Activated naive CD4-positive, alpha-beta T cell treated with anti-CD3 and anti-CD28 coated beads for 36 hours (primary cell): ENCODE measurements at places on chromosomes 12 and 14. TPM values are rescaled to one million over a fixed set of nuclear protein-coding genes. Genes with fewer than 3 reads are reported as not detected.
A peak's percentile ranks its signal among the peaks of the same experiment; 100 is the strongest.

The DPF3 gene
- 0.47 TPM for total RNA-seq

The FERMT2 gene
- total RNA-seq = 3.0 TPM

The STAB2 gene
- not detected for total RNA-seq

The RNASE9 gene
- not detected for total RNA-seq

The LRFN5 gene
- not detected for total RNA-seq

The LUM gene
- not detected for total RNA-seq

The MORN3 gene
- 2.6 TPM for total RNA-seq

The CHURC1 gene
- 59.7 TPM for total RNA-seq

DNA sequence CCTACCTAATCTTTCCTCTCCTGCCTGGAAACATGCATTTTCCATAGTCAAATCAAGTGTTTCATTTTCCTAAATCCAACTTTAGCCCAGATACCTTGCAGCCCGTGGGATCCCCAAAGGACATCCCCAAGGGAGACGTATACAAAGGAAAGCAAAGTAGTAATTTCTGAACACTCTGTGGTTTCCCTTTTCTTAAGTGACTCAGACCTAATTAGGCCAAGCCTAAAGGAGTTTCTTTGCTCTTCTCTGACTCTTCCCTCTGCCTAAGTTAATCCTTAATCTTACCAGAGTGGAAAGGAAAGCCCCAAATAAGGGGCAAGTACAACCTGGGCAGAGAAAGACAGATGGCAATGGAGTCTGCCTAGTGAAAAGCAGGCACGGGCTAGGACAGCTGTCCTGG is 250.3 kb downstream of the SPTSSA start:
- peaks cover 9% of the 10 kb centered on the region for H3K27me3 ChIP-seq
- no peak overlapping the region for H3K4me3 ChIP-seq
- no peak for DNase-seq
- no peak overlapping the region for H3K27ac ChIP-seq
- no peaks in the 10 kb centered on the region for H3K36me3 ChIP-seq

DNA sequence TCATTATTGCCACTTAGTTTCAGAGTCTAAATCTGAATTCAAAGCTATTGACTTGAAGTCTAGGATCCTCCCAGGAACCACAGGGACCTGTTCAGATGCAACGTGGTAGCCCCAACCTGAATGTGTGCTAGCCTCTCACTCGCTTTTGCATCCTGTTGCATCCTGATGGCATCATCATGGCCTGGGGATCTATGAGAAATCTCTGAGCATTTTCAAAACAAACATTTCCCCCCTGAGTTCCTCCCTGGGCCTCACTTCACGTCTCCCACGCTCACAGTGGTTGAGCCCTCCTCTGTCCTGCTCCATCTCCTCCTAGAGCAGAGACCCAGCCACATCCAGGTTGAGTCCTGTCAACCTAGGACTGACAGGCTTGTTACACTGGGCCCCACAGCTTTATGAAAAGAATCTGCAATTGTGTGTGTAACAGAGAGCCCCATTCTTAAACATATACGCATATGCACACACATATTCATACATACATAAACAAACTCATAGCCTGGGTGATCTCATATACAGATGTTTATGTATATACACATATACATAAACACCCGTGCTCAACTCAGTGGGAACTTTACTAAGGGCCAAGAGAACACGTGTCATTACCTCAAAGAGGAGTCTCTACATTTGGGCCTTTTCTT is 5.4 kb upstream of the KRT72 start:
- no peak overlapping the region for H3K27ac ChIP-seq
- no peak overlapping the region for H3K4me3 ChIP-seq
- H3K4me1 ChIP-seq = peaks cover 92% of the 10 kb centered on the region
- peaks cover 1% of the 10 kb centered on the region for H3K36me3 ChIP-seq
- peak; percentile 16 for DNase-seq

GRCh38 chr14:100438271-100438670 is 115.1 kb downstream of the SLC25A47 start:
- H3K4me3 ChIP-seq = no peak overlapping the region
- no peaks in the 10 kb centered on the region for H3K36me3 ChIP-seq
- no peaks in the 10 kb centered on the region for H3K27me3 ChIP-seq

- H3K27ac ChIP-seq = no peak overlapping the region
- no peak overlapping the region for H3K4me3 ChIP-seq
- DNase-seq = no peak
- H3K36me3 ChIP-seq = no peaks in the 10 kb centered on the region
- peaks cover 15% of the 10 kb centered on the region for H3K4me1 ChIP-seq
These were observed 2.0 kb downstream of the ZNF219 start for GRCh38 chr14:21096438-21096837.

GRCh38 chr12:51970904-51971646 is 19.6 kb downstream of the ACVR1B start:
- no peaks in the 10 kb centered on the region for H3K27me3 ChIP-seq
- peaks cover 61% of the 10 kb centered on the region for H3K4me1 ChIP-seq
- H3K4me3 ChIP-seq = peak overlapping the region; percentile 55
- DNase-seq = peak; percentile 79

DNA sequence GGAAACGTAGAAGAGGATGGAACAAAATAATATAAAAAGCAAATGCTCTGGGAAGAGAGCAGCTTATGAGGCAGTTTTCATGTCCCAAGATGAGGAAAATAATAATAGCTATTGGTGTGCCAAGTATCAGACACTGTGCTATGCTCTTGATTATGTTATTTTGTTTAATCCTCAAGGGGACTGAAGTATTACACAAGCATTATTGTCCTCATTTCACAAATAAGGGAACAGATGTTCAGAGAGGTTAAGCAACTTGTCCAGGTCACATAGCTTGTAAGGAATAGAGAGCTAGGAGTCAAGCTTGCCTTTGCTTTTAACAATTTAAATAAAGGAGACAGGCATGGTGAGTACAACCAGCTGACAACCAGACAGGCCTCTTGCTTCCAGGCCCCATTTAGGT is 26.9 kb upstream of the LTBP2 start:
- no peak overlapping the region for H3K27ac ChIP-seq
- no peaks in the 10 kb centered on the region for H3K4me1 ChIP-seq
- no peak for DNase-seq
